ENCODE measurements at places on chromosomes 12 and 14.

GRCh38 chr14:95121911-95122620 lies 35.3 kb downstream of the DICER1 start:
- DNase-seq = no peak

- DNase-seq = no peak
Measured at GRCh38 chr12:65156366-65156841, 13.0 kb upstream of the LEMD3 start.

DNA sequence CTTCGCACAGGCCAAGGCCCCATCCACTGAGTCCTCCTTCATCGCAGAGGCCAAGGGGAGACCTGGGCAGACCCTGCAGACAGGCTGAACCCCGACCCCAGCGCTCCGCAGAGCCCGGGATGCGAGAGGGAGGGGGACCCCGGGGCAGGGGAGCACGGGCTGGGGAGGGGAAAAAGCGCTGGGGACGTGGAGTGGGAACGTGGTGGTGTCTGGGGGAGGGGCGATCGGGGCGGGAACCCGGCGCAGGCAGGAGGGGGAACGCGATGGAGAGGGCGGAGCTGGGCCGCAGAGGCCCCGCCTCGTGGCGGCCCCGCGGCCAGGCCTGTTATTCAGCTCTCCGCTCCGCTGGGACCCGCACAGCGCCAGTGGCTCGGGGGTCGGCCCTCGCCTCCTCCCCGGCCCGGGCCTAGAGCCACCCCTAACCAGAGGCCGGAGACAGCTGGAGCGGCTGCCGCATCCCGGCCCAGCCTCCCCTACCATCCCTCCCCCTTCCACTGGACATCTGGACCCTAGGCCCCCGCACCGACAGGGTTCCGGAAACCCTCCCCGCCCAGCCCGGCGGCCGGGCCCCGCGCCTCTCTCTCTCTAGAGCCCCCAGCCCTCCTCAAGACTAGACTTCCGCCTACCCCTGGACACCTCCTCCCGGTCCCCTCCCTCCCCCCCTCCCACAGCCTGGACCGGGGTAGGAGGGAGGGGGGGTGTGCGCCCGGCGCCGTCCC lies at the start of gene ARHGEF25:
ARHGEF25 (plus strand) TSS at position 328 of the 719 bp plus-strand sequence. CDS start 460 bp downstream, outside the sequence.
- DNase-seq = no peak

GRCh38 chr12:57215668-57216013 lies 953 bp upstream of the NXPH4 start:
- no peak for DNase-seq

- DNase-seq = no peak
Measured at GRCh38 chr12:57868221-57868620, 21.7 kb upstream of the CTDSP2 start.

DNA sequence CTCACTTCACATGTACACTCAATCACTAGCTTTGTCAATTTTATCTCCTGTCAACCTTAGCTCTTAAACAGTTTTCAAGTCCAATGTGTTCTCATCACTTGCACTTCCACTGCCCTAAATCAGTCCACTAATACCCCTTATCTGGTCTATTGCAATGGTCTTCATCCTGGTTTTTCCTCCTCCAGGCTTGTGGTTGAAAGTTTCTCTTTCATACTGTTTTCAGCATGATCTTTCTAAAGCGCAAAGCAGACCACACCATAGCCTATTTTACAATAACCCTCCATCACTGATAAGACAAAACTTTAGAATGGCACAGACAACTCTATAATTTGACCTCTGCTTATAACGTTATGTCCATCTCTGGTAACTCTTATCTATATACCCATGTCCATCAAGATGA lies 62.0 kb upstream of the DDHD1 start:
- DNase-seq = no peak

Data from NCI-H2081 treated with DMSO at 0.1 percent for 48 hours (cell line).